ENCODE measurements at places on chromosomes 4 and X. TPM values are rescaled to one million over a fixed set of nuclear protein-coding genes. Genes with fewer than 3 reads are reported as not detected.

The CTAG1B gene
- not detected for total RNA-seq

The PCYT1B gene
- 17.1 TPM for total RNA-seq

DNA sequence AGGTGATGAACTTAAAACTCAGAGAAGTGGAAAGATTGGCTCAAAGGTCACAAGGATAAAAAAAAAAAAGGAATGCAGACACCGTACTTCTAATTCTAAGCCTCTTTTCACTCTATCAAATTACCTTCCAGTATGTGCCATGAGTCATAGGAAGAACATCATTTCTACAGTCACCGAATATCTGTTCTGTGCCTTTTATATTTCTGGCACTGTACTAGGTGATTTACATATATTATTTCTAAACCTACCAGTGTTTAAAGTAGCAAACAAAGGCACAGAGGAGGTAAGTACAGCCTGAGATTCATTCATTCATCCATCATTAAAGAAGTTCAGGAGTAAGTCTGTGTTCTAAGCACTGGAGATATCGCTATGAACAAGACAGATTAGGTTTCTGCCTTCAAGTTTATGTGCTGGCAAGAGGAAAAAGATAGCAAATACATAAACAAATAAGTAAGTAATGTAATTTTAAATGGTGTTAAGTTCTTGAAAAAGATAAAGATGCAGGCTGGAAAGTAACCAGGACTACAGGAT, 65.3 kb downstream of the PALLD start:
- no peak for DNase-seq

DNA sequence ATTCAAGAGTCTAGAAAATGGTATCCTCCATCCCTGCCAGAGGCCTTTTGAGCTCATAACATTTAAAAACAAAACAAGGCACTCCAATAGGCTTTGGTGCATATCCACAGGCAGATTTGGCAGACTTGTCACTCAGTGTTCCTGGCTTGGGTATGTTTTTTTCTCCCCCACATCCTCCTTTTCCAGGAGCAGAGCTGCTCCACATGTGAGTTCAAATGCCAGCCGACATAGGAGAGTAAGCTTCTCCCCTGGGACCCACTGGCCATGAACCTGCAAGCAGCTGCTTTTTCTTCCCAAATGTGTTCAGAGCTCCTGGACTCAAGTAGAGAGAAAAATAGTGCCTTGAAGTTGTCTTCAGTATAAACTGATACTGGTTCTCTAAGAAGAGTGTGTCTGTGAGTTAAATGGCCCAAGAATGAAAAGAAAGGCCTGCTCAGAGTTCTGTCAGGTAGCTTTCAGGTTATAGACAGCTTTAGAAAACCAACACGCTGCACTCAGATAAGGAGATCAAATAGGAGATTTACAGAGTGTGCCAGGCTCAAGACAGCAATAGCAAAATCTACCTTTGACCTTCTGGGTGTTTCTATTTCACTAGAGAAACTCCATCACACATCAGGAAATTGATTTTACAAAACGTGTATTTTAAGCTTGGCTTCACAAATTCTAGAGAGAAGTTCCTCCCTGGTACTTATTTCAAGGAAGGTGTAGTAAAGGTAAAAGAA, 162.5 kb upstream of the GALNT7 start:
- DNase-seq = no peak

DNA sequence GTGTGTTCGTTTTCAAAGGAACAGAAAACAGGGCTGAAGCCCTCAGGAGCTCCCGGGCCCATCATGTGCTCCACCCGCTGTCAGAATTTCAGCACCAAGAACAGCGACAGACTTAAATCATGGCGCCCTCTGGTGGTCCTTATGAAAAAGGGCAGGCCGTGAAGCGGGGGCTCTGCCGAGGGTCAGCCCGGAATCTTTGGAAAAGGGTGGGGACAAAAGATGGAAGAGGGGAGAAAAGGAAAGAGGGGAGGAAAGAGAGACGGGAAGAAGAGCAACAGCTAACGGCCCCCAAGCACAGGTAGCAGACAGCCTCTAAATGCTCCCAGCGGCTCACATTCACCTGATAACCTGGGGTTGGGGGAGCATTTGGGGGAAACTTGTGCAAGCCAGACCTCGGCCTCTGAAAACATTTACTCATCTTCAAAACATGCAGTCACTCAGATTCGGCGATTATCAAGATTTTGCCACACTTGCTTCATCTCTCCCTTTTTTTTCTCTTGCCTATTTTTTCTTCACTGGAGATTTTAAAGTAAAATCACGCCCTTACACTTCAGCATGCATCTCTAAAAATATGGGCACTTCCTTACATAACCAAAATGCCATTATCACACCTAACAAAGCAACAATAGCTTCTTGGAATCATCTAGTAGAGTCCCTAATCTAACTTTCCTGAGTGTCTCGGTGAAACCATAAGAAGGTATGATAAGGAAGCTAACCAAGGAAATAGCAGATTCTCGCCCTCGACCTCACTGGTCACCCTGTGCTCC, 28.1 kb upstream of the MAN2B2 start:
- peak; percentile 67 for DNase-seq

GRCh38 chr4:124631760-124632159, 80.8 kb downstream of the ANKRD50 start:
- no peak for DNase-seq

- DNase-seq = no peak
These were observed 70.6 kb downstream of the FAM193A start for GRCh38 chr4:2606960-2607506.

GRCh38 chr4:92305148-92305877, 1.5 kb downstream of the GRID2 start:
- no peak for DNase-seq

DNA sequence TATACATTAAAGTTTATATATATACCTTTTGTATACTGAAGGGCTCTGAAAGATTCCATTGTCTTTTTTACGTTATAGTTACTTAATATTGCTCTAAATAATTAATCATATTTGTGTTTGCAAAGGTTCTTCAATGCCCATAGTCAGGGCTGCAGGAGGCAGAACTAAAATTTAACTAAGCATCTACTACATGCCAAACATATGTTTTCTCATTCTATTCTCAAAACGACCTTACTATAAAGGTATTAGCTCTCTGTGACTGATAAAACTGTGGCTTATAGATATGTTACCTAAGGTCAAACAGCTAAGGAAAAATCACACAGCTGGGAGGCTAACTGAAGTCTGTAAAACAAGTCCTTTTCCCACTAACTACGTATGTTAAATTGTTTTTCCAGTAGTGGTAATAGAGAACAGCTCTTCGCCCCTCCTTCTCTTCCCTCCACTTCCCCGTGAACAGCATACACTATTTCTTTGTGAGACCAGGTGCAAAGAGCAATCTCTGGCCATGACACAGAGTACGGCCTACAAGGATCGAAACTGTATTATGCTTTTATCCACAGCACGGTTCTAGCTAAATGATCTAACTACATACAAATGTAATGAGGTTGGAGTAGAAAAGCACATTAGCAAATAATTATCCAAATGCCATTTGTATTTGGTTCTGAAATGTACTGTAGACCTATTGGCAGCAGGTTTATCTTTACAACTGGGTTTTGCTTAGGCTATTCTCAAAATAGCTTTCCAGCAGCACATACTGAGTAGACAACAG, 1.7 kb downstream of the CNOT6L start:
- no peak for DNase-seq

GRCh38 chr4:83361416-83362103, 26.9 kb upstream of the HPSE start:
- no peak for DNase-seq

- no peak for DNase-seq
These were observed 297.2 kb upstream of the AADAT start for GRCh38 chr4:170386971-170387370.

DNA sequence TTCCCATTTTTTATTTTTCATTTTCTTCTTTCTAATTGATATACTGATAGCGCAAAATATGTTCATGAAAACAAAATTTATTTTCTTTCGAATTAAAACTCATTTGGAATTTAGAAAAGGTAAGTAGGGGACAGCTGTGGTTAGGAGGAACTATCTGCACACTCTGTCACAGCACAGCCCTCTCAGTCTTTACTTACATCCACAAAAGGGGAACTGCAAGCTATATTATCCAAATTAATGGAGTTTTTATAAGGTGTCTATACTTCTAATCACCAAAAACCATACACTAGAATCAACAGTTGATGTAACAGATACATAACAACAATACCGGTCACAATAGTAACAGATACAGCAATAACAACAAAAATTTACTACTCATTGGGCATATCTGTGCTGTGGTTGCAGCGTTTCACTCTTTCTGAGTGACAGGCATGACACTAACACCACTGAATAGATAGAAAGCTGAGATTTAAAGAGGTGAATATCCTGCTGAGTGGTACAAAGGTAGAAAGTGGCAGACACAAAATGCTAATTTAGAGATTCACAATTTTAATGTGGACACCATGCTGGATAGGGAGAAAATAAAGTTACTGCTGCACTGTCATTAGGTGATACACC, 160.7 kb downstream of the PPP3CA start:
- DNase-seq = no peak

- no peak for DNase-seq
These were observed 30.8 kb upstream of the TBL1X start for GRCh38 chrX:9434051-9434550.

DNA sequence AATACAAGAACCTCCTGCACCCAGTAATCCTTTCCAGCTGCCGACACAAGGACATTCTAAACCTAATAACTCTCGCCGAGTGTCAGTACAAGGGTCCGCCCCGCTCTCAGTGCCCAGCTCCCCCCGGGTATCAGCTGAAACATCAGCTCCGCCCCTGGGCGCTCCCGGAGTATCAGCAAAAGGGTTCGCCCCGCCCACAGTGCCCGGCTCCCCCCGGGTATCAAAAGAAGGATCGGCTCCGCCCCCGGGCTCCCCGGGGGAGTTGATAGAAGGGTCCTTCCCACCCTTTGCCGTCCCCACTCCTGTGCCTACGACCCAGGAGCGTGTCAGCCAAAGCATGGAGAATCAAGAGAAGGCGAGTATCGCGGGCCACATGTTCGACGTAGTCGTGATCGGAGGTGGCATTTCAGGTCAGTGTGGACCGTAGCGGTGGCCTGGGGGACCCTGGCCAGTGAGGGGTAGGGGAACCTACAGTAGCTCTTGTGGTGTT, at the start of gene MAOA:
Gene MAOA (plus strand): TSS at position 295 of the 490 bp plus-strand sequence. CDS start 43 bp downstream, at position 338.
- no peak for DNase-seq

GRCh38 chr4:38503689-38504395, 160.2 kb upstream of the KLF3 start:
- no peak for DNase-seq

DNA sequence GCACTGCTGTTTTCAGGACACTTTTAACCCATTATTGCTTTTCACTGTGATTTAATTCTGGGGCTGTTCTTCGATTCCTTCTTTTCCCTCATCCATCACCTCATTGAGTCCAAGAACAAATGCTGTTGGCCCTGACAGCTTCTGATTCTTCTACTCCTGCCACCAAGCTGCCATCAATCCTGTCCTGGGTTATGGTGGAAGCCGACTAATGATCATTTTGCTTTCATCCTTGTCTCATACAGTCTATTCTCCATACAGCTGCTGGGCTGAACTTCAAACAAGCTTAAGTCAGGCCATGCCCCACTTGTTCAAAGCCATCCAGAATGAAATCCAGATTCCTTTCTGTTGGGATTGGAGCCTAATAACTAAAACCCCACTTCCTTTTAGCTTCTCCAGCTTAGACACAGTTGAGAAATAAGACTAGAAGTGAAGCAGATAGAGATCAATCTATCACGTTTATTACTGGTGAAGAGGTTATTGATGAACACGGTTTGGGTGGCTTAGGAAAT, 161.9 kb downstream of the STK32B start:
- no peak for DNase-seq

- no peak for DNase-seq
These were observed 509.6 kb downstream of the PACRGL start for GRCh38 chr4:21209860-21210259.

GRCh38 chr4:87180767-87181166, 39.7 kb downstream of the KLHL8 start:
- DNase-seq = no peak

DNA sequence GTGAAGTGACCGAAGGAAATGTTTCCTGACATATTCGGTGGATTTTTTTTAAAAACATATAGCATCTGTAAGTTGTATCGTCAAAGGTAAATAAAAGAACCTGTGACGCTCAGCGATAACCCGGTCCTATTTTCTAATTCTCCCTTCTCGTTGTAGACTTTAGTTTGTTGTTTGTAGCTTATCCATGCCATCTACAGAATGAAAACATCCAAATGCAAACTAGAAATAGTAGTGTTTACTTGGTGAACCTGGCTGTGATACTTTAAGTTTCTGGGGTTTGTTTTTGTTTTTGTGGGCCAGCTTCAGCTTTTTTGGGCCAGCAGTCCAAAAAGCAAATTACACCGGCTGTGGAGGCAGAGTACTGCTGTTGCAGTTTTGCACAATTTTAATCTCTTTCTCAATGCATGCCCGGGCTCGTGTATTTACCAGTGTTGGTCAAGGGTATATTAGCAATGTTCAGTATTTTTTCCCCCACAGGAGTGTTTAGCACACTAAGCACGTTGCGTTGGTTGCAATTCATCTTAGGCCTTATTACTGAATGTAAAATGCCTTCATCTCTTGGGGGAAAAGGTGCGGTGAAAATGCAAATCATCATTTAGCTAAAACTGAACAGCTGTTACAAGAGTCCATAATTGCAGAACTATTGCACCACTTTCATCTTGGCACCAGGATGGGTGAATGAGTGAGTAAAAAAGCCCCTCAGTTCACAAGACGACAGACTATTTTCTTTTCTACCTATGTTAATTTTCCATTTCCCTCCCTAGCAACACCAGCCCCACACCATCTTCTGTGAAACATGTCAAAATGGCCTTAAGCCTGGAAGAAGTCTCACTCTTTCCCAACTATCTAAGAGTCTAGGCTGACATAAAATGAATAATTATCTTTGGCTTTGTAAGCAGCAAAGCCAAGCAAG, 1.7 kb upstream of the CNOT6L start:
- no peak for DNase-seq

DNA sequence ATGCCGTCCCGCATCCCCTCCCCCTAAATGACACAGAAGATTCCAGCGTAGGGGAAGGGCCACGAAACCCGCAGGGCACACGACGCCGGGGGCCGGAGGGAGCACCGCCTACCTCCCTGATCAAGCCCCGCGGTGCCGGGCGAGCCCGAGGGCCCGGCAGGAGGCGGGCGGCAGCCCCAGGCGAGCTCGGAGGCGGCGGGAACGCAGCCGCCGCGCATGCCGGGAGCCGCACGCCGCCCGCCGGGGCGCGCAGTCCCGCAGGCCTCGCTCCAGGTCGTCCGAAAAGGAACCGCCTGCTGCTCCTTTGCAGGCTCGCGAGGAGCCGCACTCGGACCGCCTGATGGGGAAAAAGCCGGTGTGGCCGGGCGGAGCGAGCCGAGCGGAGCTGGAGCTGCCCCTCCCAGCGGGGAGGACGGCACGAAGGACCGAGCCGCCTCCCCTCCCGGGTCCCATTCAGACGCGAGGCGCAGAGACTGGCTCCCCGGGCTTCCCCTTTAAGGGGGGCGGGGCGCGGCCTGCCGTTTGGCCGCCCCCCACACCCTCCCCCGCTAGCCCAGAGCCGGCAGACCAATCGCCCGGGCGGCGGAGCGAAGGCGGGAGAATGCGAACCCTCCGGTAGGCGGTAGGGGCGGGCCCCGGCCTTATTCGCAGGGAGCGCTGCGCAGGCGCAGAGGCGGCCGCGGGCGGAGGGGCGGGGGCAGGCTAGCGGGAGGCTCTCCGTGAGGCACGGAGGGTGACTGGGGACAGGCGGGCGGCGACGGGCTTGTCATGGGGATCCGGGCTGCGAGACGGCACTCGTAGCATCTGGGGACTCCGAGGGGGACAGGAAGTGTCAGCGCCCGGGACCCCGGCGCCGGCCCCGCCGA, 561 bp upstream of the ING2 start:
- peak; percentile 99 for DNase-seq
